ENCODE measurements at places on chromosomes 6 and 20.

DNA sequence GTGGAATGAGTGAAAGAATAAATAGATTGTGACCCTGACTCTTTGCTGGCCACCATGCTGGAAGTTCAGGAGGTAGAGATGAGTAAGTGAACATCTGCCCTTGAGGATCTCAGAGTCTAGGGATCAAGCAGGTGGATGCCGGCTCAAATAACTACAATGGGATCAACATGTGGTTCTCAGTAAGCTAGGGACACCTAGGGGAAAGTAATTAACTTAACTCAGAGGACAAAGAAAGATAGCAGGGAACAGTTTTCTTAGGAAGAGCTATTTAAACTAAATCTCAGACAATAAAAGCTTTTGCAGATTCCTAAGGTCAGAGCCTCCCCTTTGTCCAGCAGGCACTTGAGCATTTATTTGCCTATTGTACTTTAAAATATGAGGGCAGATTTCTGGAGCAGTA is 29.1 kb downstream of the SLC13A3 start:
- DNase-seq: no peak

- DNase-seq: no peak
Measured at GRCh38 chr20:62584671-62585460, 57.4 kb upstream of the SLCO4A1 start.

GRCh38 chr6:17869010-17869752 is 118.3 kb downstream of the KIF13A start:
- no peak for DNase-seq

DNA sequence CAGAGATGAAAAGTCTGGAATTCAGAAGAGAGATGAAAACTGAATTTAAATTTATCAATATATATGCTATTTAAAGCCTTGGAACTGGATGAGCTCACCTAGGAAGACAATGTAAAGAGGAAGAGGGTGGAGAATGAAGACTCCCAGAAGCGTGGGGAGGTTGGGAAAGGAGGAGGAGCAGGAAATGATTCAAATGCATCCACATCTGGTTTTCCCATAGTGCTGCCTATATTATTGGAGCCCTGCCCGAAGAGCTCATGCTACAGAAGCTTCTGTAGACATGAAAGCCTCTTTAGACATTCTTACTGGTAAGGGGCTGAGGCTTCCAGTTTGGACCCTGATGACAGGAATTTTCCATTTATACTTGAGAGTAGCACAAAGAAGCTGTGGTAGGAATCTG is 19.2 kb downstream of the PDE7B start:
- no peak for DNase-seq

GRCh38 chr6:67411036-67411435 is 1224.0 kb upstream of the ADGRB3 start:
- DNase-seq: no peak

GRCh38 chr20:61052776-61053442 is 199.2 kb upstream of the CDH4 start:
- no peak for DNase-seq

GRCh38 chr6:109701221-109701620 is 10.1 kb downstream of the FIG4 start:
- no peak for DNase-seq

DNA sequence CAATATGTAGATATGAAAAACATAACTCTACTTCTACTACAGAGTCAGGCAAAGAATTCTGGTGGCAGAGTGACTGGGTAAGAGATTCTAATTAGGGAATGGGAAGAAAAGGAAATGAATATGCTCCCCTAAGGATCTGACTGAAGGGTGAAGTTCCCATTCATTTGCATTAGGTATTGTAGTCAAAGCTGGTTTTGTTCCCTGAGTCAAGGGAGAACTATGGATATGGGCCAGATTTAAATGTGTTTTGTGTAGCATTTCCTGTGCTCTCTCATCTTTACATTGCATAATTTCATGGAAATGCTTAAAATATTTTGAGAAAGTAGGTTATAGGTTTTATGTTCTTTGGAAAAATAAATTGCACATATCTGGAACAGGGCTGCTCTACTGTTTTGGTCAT is 299.7 kb downstream of the BTBD3 start:
- no peak for DNase-seq

- no peak for DNase-seq
Measured at GRCh38 chr6:120700001-120700400, 634.3 kb downstream of the TBC1D32 start.

GRCh38 chr6:16533210-16533609 is 228.1 kb downstream of the ATXN1 start:
- DNase-seq: no peak

DNA sequence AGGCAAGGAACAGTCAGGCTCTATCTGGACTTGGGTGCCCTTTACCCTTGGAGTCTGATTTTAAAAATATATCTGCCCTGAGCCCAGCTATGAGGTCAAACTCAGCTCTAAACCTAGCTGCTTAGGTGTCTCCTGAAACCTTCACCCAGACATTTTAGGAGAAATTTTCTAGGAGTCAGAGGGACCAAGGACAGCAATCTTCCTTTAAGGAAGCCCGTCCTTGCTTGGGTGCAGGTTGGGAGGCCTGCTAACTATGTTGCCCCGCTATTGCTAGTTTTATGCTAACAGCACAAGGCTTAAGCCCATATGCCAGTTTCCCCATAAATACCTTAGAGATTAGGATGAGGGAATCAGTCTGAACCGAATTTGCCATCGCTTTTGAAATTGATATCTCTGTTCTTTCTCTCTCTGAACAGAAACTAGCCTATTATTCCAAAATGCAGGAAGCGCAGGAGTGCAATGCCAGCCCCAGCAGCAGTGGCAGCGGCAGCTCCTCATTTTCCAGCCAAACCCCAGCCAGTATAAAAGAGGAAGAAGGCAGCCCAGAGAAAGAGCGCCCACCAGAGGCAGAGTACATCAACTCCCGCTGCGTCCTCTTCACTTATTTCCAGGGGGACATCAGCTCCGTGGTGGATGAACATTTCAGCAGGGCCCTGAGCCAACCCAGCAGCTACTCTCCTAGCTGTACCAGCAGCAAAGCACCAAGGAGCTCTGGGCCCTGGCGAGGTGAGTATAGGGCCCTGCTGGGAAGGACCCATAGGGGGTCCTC is 2.6 kb downstream of the VGLL2 start:
- DNase-seq: no peak

GRCh38 chr20:48594533-48594932 is 233.3 kb downstream of the PREX1 start:
- no peak for DNase-seq

DNA sequence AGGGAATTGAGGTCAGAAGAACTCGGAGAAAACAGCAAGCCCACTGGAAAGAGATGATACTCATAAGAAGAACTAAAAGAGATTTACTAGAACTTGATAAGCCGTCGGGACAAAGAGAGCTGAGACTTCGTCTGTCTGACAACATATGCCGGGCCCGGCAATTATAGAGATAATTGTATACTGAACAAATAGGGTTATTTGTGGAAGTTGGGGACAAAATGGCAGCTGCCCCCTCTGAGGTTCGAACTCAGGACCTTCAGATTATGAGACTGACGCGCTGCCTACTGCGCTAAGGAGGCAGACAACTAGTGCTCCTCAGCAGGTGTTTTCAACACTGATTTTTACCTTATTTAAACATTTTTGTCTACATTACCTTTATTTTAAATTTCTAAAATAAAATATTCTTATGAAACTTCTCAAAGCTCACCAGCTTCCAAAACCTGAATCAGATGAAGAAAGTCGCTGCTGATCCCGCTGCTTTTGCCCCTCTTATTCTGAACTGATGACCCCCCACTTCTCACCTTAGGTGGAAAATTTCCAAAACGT is 29.3 kb upstream of the TRIM27 start:
- no peak for DNase-seq

DNA sequence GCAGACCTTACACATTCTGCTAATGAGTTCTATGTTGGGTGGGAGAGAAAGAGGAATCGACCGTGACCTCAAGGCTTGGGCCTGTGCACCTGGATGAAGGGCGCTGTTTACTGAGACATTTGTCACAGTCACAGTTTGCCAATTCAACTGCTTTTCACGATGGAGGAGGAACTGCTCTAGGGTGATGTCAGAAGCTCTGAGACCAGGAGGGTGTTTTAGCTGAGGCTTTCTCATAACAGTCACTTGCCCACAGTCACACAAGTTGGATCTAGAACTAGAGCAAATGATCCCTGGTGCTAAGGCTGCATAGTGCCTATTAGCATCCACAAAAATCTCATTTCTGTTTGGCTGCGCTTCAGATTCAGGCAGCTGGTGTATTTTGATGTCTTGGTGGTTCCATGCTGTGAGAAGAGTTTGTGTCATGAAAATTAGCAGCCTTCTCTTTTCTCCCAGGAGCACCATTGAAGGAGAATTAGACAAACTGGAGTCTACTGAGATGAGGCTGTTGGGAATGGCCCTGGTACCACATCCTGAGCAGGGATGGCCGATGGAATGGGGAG is 83.3 kb upstream of the TGM3 start:
- DNase-seq: no peak

DNA sequence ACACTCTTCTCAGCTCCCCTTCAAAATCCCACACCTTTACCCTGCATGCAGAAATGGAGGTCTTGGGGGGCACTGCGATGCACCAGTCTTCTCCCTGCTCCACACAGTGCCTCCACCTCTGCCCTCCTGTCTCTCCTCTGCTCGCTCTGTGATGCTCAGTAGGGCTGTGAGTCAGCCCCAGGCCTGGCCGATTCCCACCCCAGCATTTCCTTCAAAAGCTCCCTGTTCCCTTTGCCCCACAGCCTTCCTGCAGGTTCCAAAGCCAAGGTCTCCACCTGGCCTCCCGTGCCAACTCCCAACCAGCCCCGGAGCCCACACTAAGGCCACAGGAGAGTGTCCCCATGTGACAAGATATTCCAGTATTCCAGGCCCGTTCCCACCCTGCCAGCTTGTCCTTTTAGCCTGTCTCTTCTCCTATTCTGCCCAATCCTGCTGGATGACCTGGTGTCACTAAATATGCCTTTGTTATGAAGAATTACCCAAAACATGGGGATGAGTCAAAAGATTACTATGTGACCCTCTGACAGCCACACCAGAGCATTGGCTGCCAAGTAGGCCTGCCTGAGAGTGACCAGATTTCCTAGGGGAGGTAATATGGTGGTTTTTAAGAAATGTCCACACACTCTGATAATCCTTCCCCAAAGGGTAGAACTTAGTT is 118.9 kb upstream of the NXT1 start:
- no peak for DNase-seq

GRCh38 chr6:33963136-33963750 is 159.4 kb upstream of the MLN start:
- DNase-seq: no peak

DNA sequence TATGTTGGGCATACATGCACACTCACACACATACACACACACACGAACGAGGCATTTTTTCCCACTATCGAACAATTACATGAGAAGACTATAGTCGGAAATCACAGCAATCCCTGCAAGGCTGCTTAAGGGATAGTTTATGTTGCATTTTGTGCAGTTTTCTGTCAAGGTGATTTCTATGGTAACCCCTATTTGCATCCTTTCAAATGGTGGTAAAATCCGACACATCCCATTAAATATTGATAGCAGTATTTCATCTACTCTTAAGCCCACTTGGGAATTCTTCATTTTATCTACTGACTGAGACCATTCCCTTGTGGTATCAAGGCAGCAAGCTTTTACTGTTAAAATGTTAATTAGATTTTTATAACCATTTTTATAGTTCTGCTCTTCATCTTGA is 457.8 kb downstream of the HACE1 start:
- DNase-seq: no peak

DNA sequence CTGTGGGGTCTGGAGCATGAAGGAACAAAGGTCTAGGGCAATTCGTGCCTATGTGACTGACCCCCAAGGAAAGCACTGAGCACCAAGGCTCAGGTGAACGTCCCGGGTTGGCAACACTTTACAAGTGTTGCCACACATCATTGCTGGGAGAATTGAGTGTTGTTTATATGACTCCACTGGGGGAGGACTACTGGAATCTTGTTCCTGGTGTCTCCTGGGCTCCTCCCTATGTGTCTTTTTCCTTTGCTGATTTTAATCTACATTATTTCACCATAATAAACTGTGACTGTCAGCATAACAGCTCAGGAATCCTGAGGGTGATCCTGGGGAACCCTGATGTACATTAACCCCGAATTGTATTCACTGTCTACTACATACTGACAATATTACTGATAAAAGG is 207.7 kb upstream of the BMP2 start:
- no peak for DNase-seq

- DNase-seq: no peak
Measured at GRCh38 chr6:110095101-110095500, 84.4 kb downstream of the WASF1 start.

All from stimulated activated CD8-positive, alpha-beta memory T cell treated with anti-CD3 and anti-CD28 coated beads, Interleukin-2, amount 100 ng/mL, for 1 hour (primary cell).